ENCODE measurements at places on chromosomes 2 and 18.

- no peak for DNase-seq
Measured at GRCh38 chr2:156455361-156455975, 19.3 kb downstream of the GPD2 start.

DNA sequence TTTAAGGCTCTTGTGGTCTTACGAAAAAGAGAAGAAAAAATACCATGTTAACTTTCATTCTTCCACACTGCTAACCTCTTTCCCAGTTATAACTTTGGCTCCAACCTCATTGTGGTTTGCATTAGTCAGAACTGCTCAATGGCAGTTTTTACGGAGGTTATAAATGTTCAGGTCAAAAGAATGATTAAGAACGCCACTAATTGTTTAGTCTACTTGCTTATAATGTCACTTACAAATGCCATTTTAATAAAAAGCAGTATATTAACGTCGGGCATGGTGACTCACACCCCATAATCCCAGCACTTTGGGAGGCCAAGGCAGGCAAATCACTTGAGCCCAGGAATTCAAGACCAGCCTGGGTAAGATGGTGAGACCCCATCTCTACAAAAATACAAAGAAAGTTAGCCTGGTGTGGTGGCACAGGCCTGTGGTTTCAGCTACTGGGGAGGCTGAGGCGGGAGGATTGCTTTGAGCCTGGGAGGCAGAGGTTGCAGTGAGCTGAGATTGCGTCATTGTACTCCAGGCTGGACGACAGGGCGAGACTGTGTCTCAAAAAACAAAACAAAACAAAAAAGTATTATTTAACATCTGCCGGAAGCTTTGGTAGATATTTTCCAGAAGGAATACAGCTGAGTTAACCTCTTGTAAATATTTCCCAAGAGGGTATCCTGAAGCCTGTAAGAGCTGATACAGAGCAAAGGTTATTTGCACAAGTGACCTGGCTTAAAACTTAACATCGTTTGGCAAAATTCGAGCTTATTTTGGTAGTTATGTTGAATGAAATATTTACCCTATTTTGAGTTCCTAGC, 5.1 kb downstream of the AGPS start:
- no peak for DNase-seq

DNA sequence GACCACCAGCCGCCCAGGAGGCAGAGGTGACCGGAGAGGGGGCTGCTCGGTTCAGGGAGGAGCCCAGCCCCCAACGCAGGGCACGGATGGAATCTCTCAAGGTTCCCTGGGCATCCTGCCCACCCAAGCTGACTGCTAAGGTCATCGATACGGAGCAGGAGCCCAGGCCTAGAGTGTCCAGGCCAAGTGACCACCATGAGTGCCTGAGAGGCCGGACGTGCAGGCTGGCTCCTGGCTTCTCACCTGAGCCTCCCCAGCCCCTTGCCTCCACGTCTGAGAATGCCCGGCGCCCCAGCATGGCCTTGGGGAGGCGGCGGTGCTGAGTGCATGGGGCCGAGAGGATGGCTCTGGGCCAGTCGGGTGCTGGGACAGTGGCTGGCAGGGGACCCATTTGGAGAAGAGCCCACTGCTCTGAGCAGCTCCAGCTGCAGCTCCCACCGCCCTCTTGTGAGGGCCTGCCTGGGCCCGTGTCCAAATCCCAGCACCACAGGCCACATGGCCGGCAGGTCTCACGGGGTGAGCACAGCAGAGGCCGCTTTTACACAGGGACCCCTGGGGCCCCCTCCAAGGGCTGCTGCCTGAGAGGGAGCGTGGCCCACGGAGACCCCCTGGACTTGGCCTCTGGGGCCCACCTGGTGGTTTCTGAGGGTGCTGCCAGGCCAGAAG, 102.8 kb upstream of the CTDP1 start:
- DNase-seq = no peak

- DNase-seq = no peak
Measured at GRCh38 chr2:152400607-152401214, 65.7 kb downstream of the FMNL2 start.

- no peak for DNase-seq
Measured at GRCh38 chr18:49021076-49021432, 70.3 kb upstream of the SMAD7 start.

DNA sequence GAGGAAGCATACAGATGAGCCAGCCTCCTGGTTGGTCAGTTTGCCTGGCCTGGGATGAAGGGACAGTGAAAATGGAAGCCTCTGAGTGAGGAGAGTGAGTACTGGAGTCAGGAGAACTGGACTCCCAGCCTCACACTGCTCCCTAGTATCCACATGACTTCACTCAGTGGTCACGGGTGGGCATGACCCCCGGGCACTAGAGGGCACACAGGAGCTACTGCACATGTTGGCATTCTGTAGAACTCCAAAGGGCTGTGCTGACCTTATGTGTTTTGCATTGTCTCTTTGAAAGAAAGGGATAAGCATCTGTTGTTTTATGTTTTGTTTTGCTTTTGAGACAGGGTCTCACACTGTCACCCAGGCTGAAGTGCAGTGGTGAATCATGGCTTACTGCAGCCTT, 23.7 kb downstream of the NCAPH start:
- no peak for DNase-seq

Data from stimulated activated naive B cell treated with anti-CD40 and anti-IgM and Interleukin-4, amounts not matched to agents 10 μg/mL and 1 μg/mL and 100 μg/mL, for 72 hours (primary cell).